ENCODE measurements at places on chromosomes 6 and 20.

DNA sequence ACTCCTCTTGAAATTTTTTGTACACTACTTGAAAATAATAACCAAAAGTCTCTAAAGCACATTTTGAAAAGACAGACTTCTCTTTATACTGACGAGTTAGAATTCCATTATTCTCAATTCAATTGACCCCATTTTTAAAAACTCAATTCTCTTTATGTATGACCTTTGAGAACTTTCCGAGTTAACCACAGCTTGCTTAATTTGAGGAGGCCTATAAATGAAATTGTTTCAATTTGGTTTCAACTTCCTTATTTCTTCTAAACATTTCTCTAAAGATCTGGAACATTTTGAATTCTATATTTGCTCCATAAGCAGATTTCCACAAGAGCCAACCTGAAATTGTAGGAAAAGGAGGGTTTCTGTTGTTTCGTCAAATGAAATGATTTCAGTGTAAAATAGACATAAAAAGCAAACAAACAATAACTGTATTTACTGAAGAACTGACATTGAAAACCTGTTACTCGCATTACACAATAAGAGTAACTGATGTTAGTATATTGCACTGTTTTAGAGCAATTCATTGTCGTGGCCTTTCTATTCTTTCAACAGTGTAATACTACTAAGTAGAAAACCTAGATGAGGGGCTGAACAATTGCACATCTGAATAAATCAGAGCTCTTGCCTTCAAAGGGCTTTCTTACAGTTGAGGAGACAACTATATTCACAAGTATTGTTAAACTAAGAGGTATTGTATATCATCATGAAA, 223.6 kb downstream of the HIVEP2 start:
- no peaks in the 10 kb centered on the region for H3K4me1 ChIP-seq
- H3K4me3 ChIP-seq, result no peak overlapping the region
- no peak overlapping the region for H3K27ac ChIP-seq
- peaks cover 4% of the 10 kb centered on the region for H3K27me3 ChIP-seq
- no peak for DNase-seq

DNA sequence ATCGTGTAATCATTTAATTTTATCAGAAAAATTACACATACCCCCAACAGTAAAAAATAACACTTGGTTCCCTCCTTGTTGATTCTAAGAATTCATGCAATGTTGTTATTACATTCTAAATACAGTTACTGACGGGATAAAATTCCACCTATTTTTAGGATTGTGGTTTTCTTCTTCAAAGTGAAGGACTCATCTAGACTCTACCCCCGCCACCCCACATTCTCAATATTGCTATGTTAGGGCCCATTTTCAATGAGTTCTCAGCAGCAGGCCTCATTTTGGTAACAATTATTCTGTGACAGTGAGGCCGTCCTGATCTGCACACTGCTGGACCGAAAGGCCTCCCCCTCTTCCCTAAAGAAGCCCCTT, 43.5 kb downstream of the PREX1 start:
- H3K4me3 ChIP-seq, result no peak overlapping the region
- H3K27ac ChIP-seq, result no peak overlapping the region
- no peak for DNase-seq
- H3K27me3 ChIP-seq, result no peaks in the 10 kb centered on the region
- peaks cover 50% of the 10 kb centered on the region for H3K36me3 ChIP-seq

DNA sequence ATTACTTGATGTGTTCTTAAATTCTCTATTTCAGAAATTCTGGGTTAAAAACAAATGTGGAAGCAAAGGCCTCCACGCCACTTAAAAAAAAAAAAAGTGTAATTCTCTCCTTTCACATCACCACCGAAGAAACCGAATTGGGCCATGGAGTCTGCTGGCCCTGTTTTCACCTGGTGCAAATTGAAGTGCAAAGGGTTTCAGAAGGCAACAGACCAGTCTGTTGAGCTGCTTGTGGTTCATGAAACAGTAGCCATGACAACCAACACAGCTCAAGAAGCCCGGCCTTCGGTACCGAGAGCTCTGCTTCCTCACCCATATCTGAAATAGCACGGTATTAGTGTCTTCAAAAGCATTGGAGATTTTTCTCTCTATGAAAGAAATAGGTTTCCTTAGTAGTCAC, 63.1 kb downstream of the GMPR start:
- H3K27ac ChIP-seq, result no peak overlapping the region
- H3K36me3 ChIP-seq, result peaks cover 35% of the 10 kb centered on the region
- H3K4me1 ChIP-seq, result peaks cover 3% of the 10 kb centered on the region
- no peak overlapping the region for H3K4me3 ChIP-seq
- DNase-seq, result no peak

- H3K4me1 ChIP-seq, result no peaks in the 10 kb centered on the region
- no peaks in the 10 kb centered on the region for H3K27me3 ChIP-seq
- H3K36me3 ChIP-seq, result no peaks in the 10 kb centered on the region
- H3K4me3 ChIP-seq, result no peak overlapping the region
- no peak for DNase-seq
These were observed 11.9 kb upstream of the ME1 start for GRCh38 chr6:83442752-83443151.
